ENCODE measurements at places on chromosomes 4 and X.

- DNase-seq, result no peak
Observed at GRCh38 chrX:41952102-41952501, 28.7 kb upstream of the CASK start.

DNA sequence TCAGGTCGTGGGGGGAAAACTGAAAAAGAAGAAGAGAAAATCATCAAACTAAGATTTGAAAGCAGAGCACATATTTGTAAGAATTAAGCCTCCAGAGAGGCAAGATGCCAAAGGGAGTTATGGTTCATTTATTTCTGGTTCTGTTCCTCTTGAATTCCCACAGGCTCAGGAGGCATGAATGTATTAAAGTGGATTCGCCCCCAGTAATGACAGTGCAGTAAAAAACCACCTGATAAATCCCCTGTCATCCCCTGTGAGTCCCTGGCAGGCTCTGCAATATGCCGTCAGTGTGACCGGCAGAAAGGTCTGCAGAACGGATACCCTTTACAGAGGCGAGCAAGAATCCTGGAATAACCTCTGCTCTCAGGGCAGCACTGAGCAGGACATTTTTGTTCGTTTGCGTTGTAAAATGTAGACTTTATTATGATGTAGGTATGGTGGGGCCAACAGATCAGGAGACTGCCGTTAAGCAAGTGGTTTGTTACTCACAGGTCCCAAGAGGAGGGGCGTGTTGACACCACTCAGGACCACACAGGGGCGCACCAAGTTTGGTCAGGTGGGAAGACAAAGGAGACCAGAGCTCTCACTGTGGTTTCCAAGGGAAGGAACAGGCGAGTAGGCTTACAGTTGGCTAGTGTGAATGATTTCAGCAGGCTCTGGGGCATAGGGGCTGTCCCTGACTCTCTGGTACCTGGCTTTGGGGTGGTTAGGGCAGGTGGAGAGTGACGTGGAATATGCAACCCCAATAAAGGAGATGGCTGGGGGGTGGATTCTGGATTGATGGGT, 75.3 kb downstream of the DHRSX start:
- DNase-seq, result no peak

GRCh38 chrX:44747317-44747716, 96.5 kb upstream of the DUSP21 start:
- no peak for DNase-seq

- DNase-seq, result no peak
Observed at GRCh38 chr4:112361181-112361791, 64.1 kb downstream of the ALPK1 start.

DNA sequence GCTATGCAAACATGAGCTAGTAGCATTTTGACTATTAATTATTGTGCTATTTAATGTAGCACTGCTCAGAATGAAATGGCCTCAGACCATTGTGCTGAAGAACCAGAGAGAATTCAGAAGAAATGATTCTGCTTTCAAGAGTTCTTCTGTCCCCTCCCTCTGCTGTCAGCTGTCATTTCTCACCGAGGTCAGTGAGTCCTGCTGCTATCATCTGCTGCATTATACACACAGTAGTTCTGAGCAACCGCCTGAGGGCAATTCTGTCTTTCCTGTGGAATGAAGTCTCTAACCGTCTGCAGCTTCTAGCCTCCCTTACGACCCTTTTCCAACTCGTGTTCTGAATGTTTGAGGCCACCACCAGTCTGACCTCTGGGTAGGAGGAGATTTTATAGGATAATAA, 249.4 kb downstream of the HNRNPD start:
- no peak for DNase-seq

DNA sequence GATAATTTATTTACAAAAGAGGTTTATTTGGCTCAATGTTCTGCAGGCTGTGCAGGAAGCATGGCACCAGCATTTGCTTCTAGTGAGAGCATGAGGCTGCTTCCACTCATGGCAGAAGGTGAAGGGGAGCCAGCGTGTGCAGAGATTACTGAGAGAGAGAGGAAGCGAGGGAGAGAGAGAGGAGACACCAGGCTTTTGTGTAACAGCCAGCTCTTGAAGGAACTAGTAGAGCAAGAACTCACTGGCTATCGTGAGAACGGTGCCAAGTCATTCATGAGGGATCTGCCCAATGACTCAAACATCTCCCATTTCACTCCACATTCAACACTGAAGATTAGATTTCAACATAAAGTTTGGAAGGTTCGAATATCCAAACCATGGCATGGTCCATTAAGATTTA, 12.7 kb downstream of the GUCY1A1 start:
- DNase-seq, result no peak

GRCh38 chrX:110396735-110397134, 38.1 kb downstream of the RTL9 start:
- DNase-seq, result no peak

- DNase-seq, result no peak
Observed at GRCh38 chr4:147465461-147465860, 15.4 kb upstream of the EDNRA start.

- no peak for DNase-seq
Observed at GRCh38 chr4:104732766-104733165, 238.1 kb upstream of the CXXC4 start.

GRCh38 chr4:124526331-124526730, 186.2 kb downstream of the ANKRD50 start:
- no peak for DNase-seq

- no peak for DNase-seq
Observed at GRCh38 chr4:22670956-22671355, 21.8 kb upstream of the GBA3 start.

DNA sequence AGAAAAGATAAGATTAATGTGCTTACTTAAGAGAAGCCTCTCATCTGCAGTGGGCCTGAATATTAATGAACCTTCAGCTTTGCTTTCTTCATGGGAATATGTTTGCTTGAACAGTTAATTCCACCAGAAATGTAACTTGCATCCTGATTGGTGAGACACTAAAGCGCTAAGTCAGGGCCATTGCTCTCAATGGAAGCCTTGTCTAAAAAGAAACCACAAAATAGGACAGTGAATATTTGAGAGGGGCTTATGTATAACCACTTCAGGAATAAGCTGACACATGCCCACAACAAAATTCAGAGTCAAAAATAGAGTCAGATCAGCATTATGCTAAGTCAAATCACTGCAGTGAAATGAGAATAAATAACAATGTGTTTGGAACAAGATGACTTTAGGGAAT, 1125.8 kb downstream of the STIM2 start:
- DNase-seq, result no peak

DNA sequence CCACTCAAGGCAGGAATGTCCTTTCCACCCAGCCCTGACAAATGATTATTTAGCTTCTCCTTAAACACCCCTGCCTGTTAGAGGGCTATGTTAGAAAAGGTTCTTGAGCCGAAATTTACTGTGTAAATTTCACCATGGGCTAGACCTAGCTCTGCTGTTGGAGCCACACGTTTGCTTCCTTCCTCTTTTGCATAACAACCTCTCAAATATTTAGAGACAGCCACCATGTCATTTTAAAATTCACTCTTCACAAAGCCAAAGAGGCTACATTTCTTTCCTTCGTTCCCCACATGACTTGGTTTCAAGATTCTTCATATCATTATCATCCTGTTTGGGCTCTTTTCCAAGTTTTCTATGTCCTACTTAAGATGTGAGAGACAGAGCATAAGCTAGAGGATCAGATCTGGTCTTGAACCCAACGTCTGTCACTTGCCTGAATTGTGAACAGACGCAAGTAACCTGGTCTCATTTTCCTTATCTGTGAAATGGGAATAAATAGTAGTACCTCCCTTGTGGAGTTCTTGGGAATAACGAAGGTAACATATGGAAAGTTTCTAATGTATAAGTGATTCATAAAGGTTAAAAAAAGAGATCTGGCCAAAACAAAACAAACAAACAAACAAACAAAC, 6.7 kb downstream of the DOCK11 start:
- no peak for DNase-seq

DNA sequence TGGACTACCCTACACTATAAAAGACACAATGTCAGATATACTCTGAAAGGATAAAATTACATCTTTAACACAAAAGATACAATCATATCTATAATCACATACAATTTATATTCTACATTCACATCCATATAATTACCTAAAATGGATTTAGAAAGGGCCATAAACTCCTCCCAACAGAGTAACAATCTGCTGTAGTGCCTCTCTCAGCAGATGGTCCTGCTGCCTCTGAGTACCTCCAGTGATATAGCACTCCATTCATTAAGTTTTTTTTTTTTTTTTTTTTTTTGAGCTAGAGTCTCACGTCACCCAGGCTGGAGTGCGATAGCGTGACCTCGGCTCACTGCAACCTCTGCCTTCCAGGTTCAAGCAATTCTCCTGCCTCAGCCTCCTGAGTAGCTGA, 7.4 kb downstream of the ANKRD37 start:
- no peak for DNase-seq

DNA sequence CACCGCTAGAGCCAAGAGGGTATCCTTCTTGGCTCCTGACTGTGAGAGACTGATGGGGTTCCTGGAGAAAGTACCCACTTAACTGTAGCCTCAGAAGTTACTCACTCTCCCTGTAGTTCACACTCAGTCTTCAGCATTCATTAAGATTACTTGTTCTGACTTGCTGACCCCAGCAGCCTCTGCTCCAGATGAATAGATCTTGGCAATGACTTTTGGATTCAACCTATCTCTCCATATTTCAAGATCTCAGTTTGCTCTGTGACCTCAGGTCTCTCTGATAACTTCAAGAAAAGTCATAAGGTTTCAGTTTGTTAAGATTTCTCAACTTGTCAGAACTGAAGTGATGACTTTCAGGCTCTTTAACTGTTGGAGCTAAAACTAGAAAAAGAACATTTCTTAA, 825.6 kb downstream of the PCDH7 start:
- DNase-seq, result no peak

DNA sequence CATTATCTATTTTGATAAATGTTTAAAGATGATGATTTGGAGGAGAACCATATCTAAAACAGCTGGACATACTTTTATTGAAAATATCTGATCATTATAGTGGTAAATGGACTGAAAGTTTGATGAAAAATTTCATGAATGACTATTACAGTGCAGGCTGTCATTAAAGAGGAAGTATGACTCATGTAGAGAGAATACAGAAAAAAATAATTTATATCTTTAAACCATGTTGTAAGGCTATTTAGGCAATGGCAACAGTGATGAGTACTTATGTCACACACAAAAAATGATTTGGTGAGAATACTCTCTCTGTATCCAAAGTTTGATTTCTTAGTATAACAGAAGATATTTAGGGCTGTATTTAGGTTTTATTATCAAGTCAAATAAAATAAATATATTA, 3.9 kb upstream of the GLRB start:
- DNase-seq, result no peak

DNA sequence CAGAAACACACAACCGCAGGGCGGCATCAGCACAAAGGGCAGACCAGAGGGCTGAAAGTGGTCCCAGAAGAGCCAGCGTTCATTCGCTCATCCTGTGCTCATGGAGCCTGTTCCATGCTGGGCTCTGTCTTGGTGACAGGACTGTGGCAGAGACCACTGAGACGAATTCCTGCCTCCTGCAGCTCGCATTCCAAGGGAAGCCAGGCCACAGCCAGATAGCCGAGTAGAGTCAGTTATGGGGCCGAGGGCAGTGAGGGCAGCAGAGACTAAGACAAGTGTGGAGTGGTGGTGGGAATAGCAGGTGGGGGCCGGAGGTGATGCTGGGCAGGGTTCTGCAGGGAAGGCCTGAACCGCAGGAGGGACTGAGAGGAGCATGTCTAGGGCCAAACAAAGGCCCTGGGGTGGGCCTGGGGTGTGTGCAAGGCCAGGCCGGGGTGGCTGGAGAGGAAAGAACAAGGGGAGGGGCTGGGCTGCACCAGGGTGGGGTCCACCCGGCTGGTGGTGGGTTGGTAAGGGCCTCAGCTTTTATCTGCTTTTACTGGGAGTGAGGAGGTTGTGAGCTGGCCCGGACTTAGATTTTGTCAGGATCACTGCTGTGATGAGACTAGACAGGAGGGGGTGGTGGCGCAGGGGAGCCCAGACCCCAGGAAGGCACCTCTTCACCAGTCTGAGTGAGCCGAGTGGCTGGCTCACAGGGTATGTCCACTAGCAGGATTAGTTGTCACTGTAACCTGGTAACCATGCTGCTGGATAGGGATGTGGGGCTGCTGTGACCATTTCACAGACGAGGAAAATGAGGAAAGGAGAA, 6.3 kb downstream of the PSAPL1 start:
- no peak for DNase-seq

GRCh38 chr4:118774989-118775388, 60.9 kb downstream of the SEC24D start:
- no peak for DNase-seq

GRCh38 chr4:71487344-71487920, 148.6 kb downstream of the SLC4A4 start:
- no peak for DNase-seq

DNA sequence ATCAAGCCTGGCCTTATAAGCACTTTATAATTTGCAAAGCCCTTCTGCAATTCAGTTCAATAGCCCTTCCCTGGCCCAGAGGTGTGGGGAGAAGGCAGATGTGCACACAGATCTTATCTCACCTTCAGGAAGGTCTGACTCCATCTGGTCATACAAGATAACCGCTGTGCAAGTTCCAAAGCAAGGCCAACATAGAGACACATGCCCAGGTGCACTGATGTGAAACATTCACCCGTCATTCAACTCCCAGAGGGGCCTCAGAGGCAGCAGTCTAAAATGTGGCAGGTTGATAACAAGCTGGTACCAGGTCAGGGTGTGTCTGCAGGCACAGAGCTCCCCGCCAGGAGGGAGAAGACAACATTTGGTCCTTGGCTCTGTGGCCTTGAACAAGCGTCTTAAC, 10.9 kb upstream of the WFS1 start:
- no peak for DNase-seq

DNA sequence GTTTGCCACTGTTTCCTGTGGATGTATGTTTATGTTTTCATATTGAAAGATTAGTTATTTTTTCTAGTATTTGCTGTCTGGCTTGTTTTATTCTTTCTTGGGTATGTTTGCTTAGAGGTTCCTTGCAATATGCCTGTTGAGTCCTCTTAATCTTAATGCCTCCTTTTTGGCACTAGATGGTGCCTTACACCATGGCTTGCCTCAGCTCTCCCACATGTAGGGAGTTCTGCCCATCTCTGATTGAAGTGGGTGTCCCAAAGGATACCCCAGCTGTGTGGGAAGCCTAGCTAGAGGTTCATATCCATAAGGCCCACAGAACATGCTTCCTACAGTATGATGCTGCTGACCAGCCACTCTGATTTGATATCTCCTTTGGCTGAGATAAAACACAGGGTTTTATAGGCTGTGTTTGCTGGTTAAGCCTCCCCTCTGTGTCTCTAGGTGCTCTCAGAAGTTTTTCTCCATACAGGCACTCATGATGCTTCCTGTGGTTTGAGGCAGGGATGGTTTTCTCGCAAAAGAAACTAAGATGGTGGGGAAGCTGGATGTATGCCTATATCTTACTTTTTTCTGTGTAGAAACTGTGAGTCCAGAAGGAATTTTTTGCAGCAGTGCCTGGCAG, 162.4 kb downstream of the ASB9 start:
- no peak for DNase-seq

DNA sequence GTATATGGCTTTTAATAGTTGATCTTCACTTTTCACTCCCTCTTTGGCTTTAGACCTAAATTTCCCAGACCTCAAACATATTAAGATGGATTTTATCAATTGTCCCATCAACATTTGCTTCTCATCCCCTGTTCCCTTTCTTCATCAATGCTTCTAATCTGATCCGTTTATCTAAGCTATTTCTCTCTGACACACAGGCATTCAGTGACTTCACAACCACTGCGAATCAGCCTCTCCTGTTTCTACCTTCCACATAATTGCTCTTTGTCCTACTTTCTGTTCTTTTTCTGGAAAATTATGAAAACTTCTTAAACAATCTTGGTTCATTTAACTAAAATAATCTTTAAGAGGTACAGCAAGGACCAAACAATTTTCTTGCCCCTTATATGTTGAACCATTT, 115.2 kb downstream of the GLRA3 start:
- no peak for DNase-seq

- DNase-seq, result no peak
Observed at GRCh38 chrX:134925551-134925950, 65.2 kb upstream of the SMIM10 start.
